MG63 (cell line): ENCODE measurements at places on chromosomes 12 and 14.

DNA sequence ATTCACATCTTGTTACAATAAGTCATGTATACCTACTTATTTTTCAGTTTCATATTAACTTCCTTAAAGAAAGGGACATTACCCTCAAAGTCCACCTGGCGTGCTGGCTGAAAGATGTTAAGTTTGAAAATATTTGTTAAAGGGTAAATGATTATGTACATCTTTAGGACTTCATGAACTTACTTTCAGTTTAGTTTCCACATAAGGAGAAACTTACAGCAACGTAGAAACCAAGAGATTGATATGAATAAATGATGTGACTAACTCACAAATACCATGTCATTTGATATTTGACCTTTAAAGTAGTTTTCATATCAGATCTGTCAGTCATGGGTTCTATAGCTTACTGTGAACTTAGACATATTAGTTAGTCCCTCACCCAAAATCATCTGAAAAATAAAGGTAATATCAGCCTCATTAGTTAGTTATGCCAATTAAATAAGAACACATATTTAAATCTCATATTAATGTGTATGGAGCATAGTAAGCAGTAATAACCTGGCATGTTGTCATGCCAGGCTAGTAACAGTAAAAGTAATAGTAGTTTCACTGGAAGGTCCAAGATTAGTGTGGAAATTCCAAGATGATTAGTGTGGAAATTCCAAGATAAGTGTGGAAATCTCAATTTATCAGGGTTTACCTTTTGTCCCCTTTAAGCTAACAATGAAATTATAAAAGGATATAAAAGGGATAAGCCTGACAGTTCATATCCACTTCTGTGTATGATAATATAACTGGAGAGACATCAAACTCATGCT is 1.9 kb upstream of the CLEC2D start:
- DNase-seq, result no peak

DNA sequence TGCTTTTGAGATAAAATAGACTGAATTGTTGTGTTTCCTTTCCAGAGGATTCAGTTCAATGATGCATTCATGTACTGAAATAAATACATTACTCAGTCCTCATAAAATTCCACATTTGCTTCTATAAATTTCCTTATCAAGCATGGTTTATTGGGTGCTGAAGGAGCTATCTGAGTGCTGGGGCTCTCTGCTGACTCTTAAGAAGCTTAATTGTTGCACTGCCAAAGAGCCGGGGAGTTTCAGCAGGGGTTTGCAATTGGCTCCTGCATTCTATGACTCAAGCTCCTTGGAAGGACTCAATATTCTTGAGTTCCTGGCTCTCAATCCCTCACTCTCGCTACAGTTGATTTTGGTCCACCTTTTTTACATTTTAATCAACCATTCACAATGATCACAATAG is 69.8 kb upstream of the PYGL start:
- peak; percentile 80 for DNase-seq

- DNase-seq, result no peak
These were observed 938.8 kb upstream of the FBXO33 start for GRCh38 chr14:40371011-40371410.

- peak; percentile 61 for DNase-seq
These were observed 43.0 kb upstream of the TSPAN9 start for GRCh38 chr12:3034067-3034750.

DNA sequence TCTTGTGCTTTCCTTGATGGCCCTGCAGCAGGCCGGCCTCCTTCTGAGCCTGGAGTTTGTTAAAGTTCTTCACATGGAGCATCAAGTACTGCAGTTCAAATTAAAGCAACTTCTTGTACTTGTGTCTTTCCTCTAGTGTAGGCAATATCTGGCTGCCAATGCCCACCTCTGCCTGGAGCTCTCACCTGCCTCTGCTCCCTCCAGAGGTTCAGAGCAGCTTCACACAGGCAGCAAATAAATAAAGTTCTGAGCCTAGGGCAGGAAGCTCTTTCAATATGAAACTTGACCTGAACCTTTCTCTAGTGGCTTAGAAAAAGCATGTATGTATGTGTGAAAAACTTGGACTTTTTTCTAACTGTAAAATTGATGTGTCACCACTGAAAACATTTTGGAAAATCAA is 65.9 kb downstream of the ITPR2 start:
- DNase-seq, result no peak

- DNase-seq, result no peak
These were observed 14.7 kb upstream of the BEGAIN start for GRCh38 chr14:100601914-100602313.

- DNase-seq, result no peak
These were observed 11.3 kb upstream of the PLBD2 start for GRCh38 chr12:113347107-113347506.

- DNase-seq, result no peak
These were observed 668 bp downstream of the APPL2 start for GRCh38 chr12:105235281-105235731.

DNA sequence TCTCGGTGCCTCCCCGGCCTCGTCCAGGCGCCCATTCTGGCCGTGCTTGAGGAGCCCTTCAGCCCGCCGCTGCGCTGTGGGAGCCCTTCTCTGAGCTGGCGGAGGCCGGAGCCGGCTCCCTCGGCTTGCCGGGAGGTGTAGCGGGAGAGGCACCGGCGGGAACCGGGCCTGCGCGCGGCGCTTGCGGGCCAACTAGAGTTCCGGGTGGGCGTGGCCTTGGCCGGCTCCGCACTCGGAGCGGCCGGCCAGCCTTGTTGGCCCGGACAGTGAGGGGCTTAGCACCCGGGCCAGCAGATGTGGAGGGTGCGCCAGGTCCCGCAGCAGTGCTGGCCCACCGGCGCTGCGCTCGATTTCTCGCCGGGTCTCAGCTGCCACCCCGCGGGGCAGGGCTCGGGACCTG is 168.7 kb upstream of the RPL10L start:
- no peak for DNase-seq

- no peak for DNase-seq
These were observed 58.1 kb downstream of the ISCA2 start for GRCh38 chr14:74551431-74552371.

GRCh38 chr14:31479027-31479426 is 8.8 kb downstream of the GPR33 start:
- DNase-seq, result no peak

- DNase-seq, result peak; percentile 12
These were observed 519 bp downstream of the MORN3 start for GRCh38 chr12:121668750-121669520.
